ENCODE measurements at places on chromosomes 5 and 9. TPM values are rescaled to one million over a fixed set of nuclear protein-coding genes. Genes with fewer than 3 reads are reported as not detected.

DNA sequence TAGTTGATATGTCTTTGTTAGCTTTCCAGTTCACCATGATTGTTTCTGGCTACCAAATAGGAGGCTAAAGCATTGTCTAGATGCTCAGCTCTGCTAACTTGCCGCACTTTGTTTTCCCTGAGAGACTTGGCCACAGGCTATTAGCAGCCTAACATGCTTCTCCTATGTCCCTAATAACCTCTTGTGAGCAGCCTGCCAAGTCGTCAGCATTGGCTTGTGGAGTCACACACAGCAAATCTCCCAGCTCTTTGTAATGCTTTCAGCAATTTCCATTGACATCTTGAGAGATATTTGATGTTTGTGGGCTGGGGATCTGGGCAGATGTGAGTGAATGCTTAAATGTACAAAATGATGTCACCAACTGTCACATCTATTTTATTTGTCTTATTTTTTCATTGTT lies 346.9 kb downstream of the KDM4C start:
- H3K4me3 ChIP-seq: no peak overlapping the region
- H3K4me1 ChIP-seq: no peaks in the 10 kb centered on the region

- no peaks in the 10 kb centered on the region for H3K36me3 ChIP-seq
- DNase-seq: no peak
- no peak overlapping the region for H3K4me3 ChIP-seq
- H3K27ac ChIP-seq: no peak overlapping the region
- no peaks in the 10 kb centered on the region for H3K4me1 ChIP-seq
- H3K27me3 ChIP-seq: no peaks in the 10 kb centered on the region
These were observed 39.7 kb downstream of the FABP6 start for GRCh38 chr5:160269017-160269416.

Gene NHP2
- 43.7 TPM for total RNA-seq

DNA sequence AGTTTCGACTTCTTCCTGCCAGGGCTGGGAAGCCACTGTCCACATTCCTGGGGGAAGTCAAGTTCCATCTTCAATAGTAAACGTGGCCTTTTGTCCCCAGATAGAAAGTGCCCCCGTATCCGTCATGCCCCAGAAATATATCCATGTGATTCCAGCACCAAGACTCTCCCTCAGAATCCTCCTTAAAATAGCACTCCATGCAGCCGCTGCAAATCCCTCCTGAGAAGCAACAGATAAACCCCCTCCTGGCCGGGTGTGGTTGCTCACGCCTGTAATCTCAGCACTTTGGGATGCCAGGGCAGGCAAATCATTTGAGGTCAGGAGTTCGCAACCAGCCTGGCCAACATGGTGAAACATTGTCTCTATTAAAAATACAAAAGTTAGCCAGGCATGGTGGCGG lies 126.1 kb downstream of the OLFM1 start:
- no peaks in the 10 kb centered on the region for H3K4me1 ChIP-seq
- DNase-seq: no peak
- no peaks in the 10 kb centered on the region for H3K27me3 ChIP-seq
- H3K4me3 ChIP-seq: no peak overlapping the region

GRCh38 chr5:94575196-94575595 lies 43.2 kb downstream of the KIAA0825 start:
- DNase-seq: peak; percentile 50
- peak overlapping the region; percentile 27 for H3K4me3 ChIP-seq
- H3K27ac ChIP-seq: peak overlapping the region; percentile 27
- peaks cover 34% of the 10 kb centered on the region for H3K4me1 ChIP-seq
- no peaks in the 10 kb centered on the region for H3K36me3 ChIP-seq
- H3K27me3 ChIP-seq: no peaks in the 10 kb centered on the region

- H3K36me3 ChIP-seq: no peaks in the 10 kb centered on the region
- H3K27ac ChIP-seq: no peak overlapping the region
- no peaks in the 10 kb centered on the region for H3K27me3 ChIP-seq
- H3K4me1 ChIP-seq: no peaks in the 10 kb centered on the region
- H3K4me3 ChIP-seq: no peak overlapping the region
- no peak for DNase-seq
These were observed 340.3 kb upstream of the CD180 start for GRCh38 chr5:67536866-67537265.
